ENCODE measurements at places on chromosomes 16 and 17.

DNA sequence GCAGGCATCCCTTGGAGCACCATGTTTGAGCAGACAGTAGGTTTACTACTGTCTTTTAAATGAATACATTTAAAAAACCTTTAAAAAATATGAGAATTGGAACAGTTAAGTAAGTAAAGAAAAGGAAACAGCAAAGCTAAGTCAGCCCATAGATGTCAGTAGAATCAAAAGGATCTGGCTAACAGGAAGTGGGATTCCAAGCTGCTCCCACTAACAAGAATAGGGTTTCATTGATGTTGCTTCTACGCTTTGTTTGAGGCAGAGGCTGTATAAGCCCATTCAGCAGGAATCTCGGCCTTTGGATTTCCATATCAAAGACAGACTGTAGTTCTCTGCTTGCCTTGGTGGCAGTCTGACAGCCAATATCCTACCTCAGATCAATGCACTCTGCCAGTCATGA lies 122.9 kb upstream of the ELAC2 start:
- DNase-seq: no peak

- no peak for DNase-seq
Measured at GRCh38 chr16:13848795-13849194, 71.2 kb upstream of the ERCC4 start.

- DNase-seq: no peak
Measured at GRCh38 chr17:44595216-44595775, 38.0 kb downstream of the FZD2 start.

GRCh38 chr16:64094992-64095634 lies 1026.8 kb downstream of the CDH11 start:
- DNase-seq: no peak

GRCh38 chr16:87802670-87803069 lies 36.9 kb upstream of the KLHDC4 start:
- no peak for DNase-seq

DNA sequence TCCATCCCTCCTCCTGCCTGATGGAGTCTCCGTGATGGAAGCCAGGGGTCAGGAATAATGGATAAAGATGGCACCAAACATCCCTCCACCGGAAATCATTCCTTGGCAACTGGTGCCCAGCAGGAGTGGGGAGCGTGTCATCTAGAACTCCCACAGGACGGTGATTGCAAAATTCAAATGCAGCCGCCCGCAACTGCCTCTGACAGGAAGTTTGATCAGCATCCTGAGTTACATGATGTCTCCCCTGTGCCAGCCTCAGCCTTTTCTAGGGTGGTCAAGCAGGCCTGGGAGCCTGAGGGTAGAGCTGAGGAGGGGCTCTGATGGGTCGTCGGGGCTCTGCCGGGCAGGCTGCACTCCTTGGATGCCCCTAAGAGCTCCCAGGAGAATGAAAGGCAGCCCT lies 52.8 kb downstream of the GSG1L start:
- no peak for DNase-seq

GRCh38 chr16:58462997-58463941 lies 36.7 kb upstream of the NDRG4 start:
- no peak for DNase-seq

GRCh38 chr17:81200695-81201580 lies 21.8 kb downstream of the CEP131 start:
- no peak for DNase-seq

- DNase-seq: no peak
Measured at GRCh38 chr17:32007463-32008298, 498 bp downstream of the LRRC37B start.

DNA sequence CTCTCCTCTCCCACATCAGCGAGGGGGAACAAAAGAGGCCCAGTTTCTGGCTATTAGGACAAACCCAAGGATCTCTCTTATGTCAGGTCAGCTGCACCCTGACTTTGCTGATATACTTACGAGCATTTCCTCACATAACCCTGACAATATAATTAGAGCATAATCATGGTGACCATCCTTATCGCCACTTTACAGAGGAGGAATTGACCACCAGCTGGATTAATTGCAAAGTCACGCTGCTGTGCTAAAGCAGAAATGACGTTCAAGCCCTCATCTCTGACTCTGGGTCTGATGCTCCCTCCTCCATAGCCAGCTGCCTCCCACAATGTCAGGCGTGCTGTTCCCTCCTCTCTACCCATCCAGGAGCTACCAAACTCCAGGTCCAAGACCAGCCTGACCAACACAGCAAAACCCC lies 42.6 kb downstream of the TRARG1 start:
- no peak for DNase-seq

GRCh38 chr17:56881685-56882295 lies 32.1 kb downstream of the TRIM25 start:
- DNase-seq: no peak

GRCh38 chr17:45410144-45411091 lies 22.3 kb downstream of the ARHGAP27 start:
- no peak for DNase-seq

GRCh38 chr16:52861614-52862022 lies 191.1 kb downstream of the CHD9NB start:
- no peak for DNase-seq

GRCh38 chr16:72612256-72612655 lies 435.7 kb downstream of the ZFHX3 start:
- DNase-seq: no peak

GRCh38 chr17:30477774-30478115 lies 537 bp downstream of the GOSR1 start:
- no peak for DNase-seq

- no peak for DNase-seq
Measured at GRCh38 chr17:2594722-2595599, 1.5 kb downstream of the PAFAH1B1 start.

- no peak for DNase-seq
Measured at GRCh38 chr16:75345711-75346110, 87.6 kb downstream of the CFDP1 start.

DNA sequence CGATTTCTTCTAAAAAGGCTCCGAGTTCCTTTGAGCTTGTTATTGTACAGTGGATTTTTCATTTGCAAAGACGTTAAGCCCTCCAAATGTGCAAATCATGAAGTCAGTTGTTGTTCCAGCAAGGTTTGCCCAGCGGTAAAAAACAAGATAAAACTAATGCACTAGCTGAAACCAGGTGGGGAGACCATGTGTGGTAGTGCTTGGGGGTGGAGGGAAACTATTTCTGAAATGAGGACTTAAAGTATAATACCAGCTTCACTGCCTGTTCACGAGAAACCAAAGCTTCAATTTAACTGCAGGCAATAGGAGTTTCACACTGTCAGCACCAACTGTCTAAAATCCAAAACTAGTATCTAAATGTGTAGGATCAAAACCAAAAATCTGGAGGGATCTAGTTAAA lies 22.3 kb downstream of the SMARCE1 start:
- no peak for DNase-seq

GRCh38 chr17:11869680-11870394 lies 127.4 kb downstream of the ZNF18 start:
- DNase-seq: no peak

GRCh38 chr17:83051396-83052240 lies 27.8 kb upstream of the METRNL start:
- peak; percentile 95 for DNase-seq

- DNase-seq: no peak
Measured at GRCh38 chr17:72700226-72700625, 392.3 kb downstream of the SLC39A11 start.

- no peak for DNase-seq
Measured at GRCh38 chr16:1208239-1208830, 16.7 kb downstream of the TPSG1 start.

DNA sequence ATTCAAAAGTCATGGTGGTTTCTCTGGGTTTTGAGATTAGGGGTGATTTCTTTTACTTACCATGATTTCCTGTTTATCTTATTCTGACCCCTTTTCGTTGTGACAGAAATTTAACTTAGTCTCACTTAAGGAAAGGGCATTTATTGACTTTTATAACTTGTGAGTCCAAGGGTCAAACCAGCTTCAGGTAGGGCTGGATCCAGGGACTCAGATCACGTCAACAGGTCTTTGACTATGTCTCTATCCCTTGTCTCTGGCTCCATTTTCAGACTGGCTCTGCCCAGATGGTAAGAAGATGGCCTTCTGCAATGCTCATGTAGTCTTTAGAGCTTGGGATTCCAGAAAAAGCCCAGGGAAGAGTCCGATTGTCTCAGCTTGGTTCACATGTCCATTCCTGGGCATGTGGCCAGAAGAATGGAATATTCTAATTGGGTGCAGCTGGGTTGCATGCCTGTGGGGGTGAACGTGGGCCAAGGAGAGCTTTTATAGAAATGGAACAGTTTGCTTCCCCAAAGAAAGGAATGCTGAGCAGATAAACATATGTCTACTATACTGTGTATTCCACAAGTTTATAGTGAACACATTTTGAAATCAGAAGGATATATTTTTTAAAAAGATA lies 13.4 kb downstream of the USP43 start:
- DNase-seq: no peak

GRCh38 chr17:38916771-38917170 lies 8.6 kb upstream of the LASP1NB start:
- no peak for DNase-seq

- no peak for DNase-seq
Measured at GRCh38 chr17:5558815-5559785, 25.2 kb downstream of the NLRP1 start.

- DNase-seq: no peak
Measured at GRCh38 chr17:29713626-29714025, 90.9 kb upstream of the CORO6 start.

DNA sequence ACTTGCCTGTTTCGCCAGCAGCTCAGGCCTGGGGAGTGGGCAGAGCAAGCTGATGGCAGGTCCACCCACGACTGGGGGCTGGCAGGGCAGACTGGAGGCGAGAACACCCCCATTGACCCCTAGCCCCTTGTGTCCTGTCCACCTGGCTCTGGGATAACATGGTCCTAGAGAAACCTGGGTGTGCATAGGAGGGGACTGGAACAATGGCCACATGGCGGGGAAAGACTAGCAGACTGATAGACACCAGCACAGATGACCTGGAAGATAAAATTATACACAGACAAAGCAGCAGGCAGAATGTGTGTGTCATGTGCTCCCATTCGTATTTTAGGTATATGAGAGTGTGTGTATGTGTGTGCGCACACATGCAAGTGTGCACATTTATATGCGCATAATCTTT lies 23.5 kb downstream of the NUBP1 start:
- DNase-seq: no peak

DNA sequence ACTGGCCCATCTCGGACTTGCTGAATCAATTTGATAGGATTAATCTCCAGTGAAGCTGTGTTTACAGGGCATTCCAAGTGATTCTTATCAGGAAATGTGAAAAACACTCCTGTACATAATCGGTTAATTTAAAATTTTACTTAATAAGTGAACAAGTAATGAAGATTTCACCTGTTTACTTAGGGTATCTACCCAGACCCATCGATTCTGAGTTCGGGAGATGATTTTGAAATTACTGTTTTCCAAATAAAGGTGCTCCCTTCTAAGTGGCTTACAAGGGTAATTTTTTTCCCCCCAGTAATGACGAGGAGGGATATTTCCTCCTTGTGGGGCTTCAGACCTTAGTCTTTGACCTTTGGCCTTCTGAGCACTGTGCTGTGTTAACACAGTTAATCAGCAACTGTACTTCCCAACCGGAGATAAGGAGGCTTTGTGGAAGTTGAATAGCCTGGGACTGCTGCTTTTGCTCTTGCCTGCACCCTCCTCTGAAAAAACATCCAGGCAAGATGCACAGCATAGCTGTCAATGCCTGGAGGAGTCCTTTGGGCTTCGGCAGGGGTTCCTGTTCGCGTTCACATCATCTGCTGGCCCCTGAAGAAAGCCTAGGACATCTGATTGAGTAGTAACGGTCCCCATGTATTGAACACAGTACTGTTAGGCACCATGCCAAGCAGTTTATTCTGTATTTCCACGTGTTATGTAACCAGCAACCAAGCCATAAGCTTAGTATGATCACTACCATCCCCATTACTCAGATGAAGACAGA lies 1.8 kb downstream of the FAHD1 start:
- no peak for DNase-seq

- DNase-seq: no peak
Measured at GRCh38 chr17:38663125-38663751, 11.5 kb downstream of the EPOP start.

DNA sequence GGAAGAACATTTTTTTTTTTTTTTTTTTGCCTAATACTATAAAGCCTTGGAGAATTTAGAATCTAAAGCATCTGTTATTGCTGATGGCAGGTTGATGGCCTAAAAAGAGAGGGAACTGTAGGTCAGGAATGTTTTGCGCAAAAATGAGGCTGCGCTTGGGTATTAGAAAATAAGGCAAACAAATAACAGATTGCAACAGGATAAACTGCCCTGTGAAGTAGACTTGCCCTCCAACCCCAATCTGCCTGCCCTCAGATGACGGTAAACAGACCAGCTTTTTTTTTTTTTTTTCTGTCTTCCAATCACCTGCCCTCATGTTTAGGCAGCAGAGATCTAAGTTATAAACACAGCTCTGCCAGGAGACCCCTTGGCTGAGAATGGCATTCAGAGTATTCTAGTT lies 3.8 kb upstream of the DHX8 start:
- no peak for DNase-seq

DNA sequence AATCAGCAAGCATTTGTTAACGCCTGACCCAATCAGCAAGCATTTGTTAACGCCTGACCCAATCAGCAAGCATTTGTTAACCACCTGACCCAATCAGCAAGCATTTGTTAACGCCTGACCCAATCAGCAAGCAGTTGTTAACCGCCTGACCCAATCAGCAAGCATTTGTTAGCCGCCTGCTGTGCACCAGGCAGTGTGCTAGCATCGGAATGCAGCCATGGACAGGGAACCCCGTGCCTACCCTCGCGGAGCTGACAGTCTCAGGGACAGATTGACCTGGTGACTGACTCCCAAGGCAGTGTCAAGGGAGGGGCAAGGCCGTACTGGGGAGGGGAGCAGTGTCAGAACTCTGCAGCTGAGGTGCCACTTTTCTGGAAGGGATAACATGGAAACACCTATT lies 66.9 kb downstream of the ABR start:
- no peak for DNase-seq

DNA sequence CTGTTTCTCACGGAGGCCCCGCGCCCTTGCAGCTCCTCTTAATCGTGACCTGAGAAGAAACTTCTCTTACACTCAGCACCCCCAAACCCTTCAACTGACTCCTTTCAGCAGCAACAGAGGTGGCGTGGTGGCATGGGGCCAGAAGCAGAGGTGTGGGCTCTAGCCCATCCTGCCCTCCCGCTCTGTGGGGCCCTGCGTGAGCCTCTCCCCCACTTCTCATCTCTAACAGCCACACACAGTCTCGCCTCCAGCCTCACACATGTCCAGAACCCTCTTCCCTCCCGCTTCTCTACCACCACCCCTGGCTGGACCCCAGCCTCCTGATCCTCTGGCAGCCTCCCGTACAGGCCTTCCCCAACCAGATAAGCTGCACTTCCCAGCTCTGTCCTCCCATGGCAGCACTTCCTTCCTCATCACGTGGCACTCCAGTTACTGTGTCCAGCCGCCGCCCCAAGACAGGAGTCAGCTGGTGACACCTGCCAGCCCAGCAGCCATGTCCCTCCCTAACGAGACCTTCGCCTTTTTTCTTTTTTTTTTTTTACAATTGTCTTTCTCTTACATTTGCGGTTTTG lies 30.5 kb downstream of the NSMCE1 start:
- no peak for DNase-seq
